Esophagus squamous epithelium (tissue), 5 donors: ENCODE measurements at places on chromosomes 3 and 15.

GRCh38 chr15:41498657-41499056, 5.0 kb downstream of the ITPKA start:
- no peak for DNase-seq

DNA sequence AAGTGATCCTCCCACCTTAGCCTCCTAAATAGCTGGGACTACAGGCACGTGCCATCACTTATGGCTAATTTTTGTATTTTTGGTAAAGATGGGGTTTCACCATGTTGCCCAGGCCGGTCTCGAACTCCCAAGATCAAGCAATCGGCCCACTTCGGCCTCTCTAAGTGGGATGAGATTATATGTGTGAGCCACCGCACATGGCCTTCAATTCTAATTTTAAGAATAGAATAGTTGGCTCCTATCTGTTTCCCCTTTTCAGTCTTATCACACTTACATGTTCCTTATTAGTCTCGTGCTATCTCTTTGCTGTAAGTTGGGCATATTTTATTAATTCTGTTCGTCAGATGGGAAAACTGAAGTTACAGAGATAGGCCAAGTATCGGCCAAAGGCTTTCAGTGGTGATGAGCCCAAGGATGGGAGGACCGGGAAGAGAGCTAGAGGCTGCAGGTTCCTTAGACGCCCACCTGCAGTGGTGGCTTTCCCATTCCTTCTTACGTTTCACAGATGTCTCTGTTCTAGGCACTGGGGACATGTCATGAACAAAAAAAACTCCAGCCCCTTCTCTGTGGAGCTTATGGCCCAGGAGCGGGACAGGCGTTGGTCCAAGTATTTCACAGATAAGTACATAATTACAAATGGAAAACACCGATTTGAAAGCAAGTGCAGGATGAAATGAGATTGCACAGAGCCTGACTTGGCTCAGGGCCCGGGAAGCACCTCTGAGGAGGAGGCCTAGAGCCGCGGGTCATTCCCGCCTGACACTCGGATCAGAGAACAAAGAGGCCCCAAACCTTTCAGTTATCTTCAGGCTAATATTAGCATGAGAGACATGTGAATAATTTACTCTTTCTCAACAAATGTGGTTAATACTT, 91.1 kb upstream of the KLF13 start:
- DNase-seq: no peak

- no peak for DNase-seq
These were observed 600.3 kb downstream of the OTOL1 start for GRCh38 chr3:162096874-162097273.

GRCh38 chr15:64144565-64145281, 6.8 kb upstream of the SNX22 start:
- DNase-seq: no peak

DNA sequence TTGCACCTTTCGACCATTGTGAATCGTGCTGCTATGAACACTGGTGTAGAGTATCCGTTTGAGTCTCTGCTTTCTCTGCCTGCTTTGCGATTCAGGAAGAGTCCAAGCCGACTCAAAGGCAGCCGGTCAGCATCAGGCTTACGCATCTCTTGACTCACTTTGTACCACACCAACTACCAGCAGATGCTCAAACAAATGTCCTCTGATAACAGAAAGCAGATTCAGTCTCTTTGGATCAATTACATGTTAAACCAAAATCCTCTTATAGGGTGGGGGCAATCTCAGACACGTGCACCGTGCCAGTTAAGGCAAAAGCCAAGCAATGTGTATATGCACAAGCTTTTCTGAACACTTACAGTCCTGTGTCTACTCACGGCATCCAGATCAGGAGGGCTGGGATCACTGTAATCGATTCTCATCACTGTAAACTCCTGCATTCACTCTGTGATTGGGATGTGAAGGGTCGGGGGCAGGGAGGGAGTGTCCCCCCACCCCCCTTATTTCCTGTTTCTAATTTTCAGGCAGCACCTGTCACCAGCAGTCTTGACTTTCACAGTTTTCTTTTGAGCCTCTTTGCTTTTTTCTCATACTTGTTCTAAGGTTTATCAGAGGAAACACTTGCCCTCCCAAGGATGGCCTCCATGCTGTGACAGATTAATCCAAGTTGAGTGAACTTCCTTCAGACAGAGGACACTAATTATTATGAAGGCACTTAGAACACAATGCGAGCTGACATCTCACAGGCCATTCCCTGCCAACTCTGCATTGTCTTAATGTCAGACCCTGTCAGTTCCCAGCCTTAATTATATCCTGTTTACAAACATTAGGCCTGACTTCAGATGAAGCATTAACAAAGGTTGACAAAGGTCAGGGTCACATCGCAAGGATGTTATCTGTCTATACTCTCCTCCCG, 153.5 kb downstream of the MECOM start:
- no peak for DNase-seq

DNA sequence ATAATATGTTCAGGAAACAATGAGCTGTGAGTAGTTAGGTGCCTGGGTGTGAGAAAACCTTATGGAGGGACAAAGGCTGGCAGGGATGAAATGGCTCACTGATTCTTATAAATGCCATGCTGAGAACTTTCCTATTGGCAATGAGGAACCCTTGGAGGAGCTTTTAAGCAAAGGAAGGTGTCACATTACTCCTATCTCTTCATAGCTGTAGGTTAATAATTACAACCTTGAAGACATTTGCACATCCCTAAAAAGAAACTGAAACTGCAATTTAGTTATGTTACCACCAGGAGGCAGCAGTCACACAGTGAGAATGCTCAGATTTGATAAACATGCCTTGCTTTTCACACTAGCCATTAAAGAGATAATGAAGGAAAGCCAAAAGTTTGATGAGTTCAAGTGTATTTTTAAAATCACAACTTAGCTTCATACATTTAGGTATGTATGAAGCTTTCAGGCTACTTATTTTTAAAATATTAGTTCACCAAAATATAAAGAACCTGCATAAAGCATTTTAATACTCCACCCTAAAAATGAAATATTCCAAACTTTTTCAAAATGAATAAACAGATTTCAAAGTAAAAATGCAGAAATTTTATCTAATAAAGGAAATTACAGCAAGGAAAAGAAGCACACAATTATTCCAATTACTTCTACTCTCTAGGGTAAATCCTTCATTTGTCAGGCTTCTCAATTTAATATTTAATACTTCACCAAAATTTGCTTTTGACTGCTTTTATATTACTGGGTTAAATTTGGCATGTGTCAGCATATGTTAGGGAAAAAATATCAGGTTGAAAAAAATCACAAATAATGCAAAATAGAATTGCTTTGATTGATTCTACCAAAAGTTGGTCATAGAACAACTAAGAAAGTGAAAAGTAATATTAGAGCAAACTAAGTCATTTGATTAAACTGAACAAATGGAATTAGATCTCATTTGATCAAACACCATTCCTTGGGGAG, 136.9 kb upstream of the SLC2A2 start:
- DNase-seq: no peak

DNA sequence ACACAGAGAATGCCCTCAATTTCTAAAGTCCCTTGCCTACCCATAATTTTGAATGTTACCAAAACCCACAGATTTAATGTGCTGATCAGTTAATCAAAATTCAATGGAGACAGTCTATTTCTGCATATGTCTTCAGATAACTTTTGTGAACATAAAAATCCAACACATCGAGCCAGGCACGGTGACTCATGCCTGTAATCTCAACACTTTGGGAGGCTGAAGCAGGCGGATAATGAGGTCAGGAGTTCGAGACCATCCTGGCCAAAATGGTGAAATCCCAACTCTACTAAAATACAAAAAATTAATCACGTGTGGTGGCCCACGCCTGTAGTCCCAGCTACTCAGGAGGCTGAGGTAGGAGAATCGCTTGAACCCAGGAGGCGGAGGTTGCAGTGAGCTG, 49.3 kb downstream of the PEAK1 start:
- DNase-seq: no peak
